MM.1S (cell line): ENCODE measurements at places on chromosomes 11 and 22.

DNA sequence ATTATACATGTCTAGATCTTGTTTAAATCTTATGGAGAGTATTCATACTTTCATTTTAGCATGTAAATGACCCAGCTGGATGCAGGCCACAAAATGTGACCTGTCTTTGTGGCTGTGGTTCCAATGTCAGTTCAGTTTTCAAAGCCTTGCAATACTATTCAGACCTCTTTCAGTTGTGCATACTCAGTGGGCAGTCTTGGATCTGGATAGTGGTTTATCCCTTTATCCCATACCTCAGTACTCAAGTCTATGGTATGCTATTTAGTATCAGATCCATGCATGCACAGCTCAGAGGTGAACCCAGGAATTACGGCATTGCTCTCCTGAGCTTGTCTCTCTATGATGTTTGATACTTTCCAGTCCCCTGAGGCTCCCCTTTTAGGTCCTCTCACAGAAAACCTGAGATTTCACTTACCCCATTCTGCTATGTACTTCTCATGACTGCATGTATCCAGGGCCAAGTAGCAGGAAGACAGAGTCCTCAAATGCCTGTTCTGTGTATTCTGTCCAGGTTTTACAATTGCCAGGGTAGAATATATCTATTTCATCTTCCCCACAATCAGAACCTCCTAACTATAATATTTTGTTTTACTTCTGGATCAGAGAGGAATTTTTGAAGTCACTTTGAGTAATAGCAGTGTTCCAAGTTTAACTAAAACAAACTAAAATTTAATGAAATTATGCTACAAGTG, 6.9 kb upstream of the P4HA3 start:
- no peak for DNase-seq

DNA sequence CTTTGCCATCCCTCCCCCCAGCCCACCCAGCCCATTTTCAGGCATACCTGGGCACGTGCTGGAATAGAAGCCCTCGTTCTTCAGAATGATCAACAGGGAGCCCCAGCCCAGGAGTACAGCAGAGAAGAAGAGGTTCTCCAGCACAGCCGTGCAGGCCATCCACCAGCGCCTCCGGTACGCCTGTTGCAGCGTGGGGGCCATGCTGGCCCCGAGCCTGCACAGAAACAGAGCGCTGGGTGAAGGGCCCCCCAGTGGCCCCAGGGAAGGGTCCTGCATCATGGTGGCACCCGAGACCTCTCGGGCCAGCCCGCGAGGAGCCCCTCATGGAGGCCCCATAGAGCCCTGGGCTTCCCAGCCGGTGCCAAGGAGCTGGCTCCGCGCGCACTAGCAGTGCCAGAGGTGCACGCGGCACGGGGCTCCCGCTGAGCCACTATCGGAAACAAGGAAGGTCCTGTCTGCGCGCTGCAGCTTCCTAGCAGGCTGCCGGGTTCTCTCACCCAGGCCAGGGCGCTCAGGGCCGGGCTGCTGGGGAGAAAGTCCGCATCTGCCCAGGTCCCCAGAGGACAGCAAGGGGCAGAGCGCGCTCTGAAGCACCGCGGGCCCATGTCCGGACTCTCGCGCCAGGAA, 1.5 kb downstream of the SLC43A1 start:
- no peak for DNase-seq

- DNase-seq = peak; percentile 9
Observed at GRCh38 chr11:94417386-94417987, 16.3 kb upstream of the GPR83 start.

GRCh38 chr11:74936087-74936486, 12.8 kb downstream of the XRRA1 start:
- no peak for DNase-seq

DNA sequence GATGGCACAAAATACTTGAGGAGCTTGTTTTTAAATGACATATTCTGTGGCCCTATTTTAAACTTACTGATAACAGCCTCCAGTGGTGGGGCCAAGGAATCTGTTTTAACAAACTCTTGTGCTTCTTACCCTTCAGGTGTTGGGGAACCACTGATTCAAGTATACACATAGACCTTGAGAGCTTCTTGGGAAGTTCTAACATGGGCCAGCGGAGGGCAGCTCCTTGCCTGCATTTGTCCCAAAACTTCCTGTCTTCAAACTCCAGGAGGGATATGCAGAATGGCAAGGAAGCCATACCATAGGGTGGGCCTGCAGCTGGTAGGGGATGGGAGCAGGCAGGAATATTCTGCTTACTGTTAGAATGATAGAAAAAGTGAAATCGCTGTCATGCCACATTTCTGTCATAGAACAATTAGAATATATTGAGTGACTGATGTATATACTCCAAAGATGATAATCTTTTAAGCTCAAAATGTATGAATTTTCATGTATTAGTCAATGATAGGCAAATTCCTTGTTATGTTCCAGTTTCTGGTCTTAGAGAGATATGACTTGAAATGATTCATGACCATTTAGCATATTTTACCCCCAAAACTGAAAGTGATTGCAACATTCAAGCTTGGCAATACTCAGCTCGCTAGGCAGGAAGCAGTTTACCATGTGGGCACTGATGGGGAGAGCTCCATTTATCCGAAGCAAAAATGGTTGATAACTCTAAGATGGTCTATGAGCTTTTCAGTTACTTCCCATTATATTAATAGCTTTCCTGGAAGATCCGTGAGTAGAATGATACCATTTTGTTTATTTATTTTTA, 9.2 kb downstream of the EXT2 start:
- DNase-seq = no peak

- DNase-seq = no peak
Observed at GRCh38 chr11:23956586-23956985, 540.3 kb upstream of the LUZP2 start.

DNA sequence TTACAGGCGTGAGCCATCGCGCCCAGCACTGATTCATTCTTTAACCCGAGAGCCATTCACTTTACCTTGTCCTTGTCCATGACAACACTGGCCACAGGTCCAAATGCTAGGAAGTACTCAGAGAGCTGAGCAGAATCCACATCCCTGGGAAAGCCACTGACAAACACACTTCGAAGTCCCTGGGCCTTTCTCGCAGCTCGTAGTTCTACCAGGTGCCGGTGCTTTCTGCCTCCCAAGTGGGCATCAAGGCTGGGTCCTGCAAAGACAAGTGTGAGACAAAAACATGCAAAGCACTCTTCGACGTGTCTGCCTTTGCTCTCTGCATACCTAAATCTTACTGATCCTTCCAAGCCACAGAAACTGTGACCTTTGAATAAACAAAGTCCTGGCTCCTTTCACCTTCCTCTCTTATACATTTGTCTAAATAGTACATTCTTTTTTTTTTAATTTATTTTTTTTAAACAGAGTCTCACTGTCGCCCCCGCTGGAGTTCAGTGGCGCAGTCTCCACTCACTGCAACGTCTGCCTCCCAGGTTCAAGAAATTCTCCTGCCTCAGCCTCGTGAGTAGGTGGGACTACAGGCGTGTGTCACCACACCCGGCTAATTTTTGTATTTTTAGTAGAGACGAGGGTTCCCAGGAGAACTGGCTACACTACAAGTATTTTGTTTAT, 2.2 kb downstream of the TUT1 start:
- DNase-seq = no peak

- no peak for DNase-seq
Observed at GRCh38 chr22:34587357-34588356, 478.3 kb upstream of the ISX start.

DNA sequence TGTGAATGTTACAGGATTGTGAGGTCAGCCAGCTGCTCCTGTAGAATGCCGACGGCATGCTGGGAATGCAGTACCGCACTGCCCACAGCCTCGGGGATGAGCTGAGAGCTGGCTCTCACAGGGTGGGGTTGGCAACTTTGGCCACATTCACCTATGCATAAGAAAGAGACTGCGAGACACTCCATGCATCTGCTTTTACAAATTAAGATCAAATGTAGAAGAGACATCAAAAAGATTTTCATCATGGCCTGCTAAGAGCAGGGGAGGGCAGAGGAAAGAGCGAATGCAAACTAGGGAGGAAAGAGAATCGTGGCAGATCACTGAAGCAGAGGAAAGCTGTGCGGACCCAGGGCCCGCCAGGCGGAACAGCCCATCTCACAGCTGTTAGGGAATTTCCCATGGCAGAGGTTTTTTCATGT, 49.8 kb upstream of the SPATA19 start:
- no peak for DNase-seq

GRCh38 chr11:117557361-117557760, 229.7 kb downstream of the CEP164 start:
- no peak for DNase-seq

- no peak for DNase-seq
Observed at GRCh38 chr11:120598517-120599257, 87.1 kb downstream of the GRIK4 start.

DNA sequence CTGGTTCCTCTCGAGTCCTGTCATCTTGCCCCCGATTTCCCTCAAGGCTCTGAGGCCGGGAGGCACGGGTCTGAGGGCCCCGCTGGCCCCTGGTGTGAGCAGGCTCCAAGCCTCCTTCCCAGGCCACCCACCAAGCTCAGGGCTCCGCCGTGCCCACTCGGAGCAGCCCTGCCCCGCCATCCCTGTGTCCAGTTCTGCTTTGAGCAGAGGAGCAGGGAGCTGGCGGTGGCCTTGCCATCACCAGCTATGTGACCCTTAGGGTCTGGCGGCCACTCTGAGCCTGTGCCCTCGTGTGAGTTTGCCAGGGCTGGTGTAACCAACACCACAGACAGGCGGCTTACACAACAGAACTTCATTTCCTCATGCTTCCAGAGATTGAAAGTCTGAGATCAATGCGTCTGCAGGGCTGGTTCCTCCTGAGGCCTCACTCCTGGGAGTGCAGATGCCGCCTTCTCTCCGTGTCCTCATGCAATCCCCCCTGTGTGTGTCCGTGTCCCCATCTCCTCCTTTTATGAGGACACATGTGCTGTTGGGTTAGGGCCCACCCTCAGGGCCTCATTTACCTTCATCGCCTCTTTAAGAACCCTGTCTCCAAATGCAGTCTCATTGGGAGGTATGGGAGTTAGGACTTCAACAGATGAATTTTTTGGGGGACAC, 36.5 kb upstream of the CELSR1 start:
- DNase-seq = no peak

GRCh38 chr22:22060200-22061084, 77.9 kb upstream of the TOP3B start:
- DNase-seq = peak; percentile 80

DNA sequence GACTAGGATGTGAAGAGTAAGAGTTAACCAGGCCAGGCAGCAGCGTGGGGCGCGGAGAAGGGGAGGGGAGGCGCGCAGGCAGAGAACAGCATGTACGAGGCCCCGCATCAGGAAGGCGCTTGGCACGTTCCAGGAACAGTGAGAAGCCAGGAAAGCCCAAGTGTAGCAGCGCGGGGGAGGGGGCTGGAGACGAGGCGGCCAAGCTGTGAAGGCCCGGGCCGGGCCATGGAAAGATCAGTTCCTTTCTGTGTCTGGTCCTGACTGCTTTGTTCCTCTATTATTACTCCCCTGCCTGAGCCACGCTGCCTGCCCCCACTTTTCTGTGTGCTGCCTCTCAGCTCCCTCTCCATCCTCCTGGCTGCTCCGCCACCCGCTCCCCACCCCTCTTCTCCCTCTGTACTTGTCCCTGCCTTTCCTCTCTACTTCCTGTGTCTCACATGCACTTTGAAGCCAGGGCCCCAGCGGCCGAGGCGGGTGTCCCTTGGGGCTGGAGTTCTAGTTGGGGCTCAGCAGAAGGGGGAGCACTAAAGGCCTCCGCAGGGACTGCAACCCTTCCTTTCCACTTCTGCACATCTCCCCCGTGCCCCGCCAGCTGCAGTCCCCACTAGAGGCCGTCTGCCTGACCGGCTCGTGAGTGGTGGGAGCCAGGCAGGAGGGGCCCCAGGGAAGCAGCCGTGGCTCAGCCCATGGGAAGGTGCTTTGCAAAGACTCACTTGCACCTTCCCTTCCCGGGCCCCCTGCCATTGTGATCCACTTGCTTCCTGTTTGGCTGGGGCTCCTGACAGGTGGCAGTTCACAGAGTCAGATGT, 63.7 kb downstream of the PRDM11 start:
- no peak for DNase-seq

- no peak for DNase-seq
Observed at GRCh38 chr11:13880634-13881033, 81.9 kb upstream of the SPON1 start.

DNA sequence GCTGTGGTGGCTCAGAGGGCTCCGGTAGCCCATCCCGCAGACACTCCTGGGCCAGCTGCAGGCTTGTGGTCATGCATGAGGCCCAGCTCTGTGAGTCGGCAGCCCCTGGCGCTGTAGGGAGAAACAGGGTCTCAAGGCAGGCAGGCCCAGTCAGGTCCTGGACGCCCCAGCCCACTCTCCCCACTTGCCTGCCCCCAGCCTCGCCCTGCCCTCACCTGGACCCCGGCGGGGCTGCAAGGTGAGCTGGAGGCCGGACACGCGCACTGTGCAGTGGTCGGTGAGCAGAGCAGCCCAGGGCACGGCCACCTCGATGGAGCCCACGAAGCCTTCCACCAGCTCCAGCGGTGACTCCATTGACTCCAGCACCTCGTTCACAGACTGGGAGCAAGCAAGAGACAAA, 2.9 kb downstream of the ATG2A start:
- no peak for DNase-seq

DNA sequence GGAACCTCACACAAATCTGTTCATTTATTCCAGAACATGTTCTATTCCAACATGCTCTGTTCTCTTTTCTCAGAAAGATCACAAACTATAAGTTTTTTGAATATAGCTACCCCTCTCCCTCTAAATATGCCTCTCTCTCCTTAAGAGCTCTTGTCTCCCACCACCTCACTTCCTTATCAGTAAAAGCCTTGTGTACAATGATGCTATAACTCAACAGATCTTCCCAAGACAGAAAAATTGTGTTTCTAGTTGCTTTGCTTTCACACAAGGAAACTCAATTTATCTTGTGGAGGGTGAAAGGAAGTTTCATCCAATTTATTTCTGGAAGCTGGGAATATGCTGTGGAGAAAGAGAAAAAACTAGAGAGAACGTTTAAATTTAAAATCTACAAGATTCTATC, 64.4 kb downstream of the FAM76B start:
- no peak for DNase-seq

DNA sequence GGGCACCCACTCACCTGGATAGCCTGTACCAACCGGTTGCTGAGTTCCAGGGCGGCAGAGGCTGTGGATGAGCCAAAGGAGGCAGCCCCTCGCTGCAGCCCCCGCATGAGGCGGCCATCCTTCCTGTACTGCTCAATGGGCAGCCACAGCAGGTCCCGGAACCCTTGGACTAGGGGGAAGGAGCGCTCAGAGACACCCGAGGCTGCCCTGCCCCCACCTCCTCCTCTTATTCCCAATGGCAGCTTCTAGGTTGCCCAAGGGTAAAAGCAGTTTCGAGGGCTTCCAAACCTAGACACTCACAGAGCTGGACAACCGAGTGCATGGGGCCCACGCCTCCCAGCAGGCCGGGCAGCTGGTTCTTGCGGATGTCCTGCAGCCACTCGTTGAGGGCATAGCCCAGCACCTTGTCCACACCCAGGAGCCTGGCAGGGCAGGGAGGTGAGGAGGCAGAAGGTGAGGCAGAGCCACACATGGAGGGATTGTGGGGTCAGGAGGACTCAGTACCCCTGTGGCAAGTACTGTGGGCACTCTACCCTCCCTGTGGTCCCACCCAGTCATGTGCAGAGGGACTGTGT, 18.1 kb upstream of the EHD1 start:
- no peak for DNase-seq

GRCh38 chr11:33829430-33830141, 55.3 kb upstream of the FBXO3 start:
- DNase-seq = peak; percentile 76

- DNase-seq = no peak
Observed at GRCh38 chr11:100905684-100906083, 218.6 kb downstream of the ARHGAP42 start.
